ENCODE measurements at places on chromosomes 2 and 18.

DNA sequence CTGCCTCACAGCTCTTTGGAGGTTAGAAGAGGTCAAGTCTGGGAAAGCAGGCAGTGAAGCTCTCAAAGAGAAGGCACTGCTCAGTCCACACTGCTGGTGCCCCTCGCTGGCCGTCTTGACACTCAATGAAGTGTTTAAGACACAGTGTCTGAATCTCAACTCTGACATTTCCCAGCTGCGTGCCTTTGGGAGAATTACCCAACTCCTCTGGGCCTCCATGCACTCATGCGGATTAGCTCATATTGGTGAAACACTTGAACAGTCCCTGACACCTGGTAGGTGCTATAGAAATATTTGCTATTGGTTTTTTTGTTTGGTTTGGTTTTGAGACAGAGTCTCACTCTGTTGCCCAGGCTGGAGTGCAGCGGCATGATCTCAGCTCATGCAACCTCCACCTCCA, 281.0 kb downstream of the SRBD1 start:
- no peak for DNase-seq

- DNase-seq, result no peak
These were observed 192.3 kb downstream of the UBE2E3 start for GRCh38 chr2:181172676-181173075.

DNA sequence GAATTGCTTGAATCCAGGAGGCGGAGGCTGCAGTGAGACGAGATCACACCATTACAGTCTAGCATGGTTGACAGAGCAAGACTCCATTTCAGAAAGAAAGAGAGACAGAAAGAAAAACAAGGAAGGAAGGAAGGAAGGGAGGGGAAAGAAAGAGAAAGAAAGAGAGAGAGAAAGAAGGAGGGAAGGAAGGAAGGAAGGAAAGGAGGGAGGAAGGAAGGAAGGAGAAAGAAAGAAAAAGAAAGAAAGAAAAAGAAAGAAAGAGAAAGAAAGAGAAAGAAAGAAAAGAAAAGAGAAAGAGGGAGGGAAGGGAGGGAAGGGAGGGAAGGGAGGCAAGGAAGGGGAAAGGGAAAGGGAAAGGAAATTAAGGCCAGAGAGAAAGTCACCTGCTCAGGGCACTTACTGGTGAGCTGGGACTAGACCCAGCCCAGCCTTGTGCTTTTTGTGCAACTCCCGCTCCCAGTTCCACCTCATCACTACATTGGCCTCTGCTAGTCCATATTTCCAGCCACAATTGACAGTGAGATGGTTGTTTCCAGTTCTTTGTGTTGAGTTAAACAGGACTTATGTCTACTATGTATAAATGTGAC, 35.7 kb downstream of the MOGAT1 start:
- no peak for DNase-seq

DNA sequence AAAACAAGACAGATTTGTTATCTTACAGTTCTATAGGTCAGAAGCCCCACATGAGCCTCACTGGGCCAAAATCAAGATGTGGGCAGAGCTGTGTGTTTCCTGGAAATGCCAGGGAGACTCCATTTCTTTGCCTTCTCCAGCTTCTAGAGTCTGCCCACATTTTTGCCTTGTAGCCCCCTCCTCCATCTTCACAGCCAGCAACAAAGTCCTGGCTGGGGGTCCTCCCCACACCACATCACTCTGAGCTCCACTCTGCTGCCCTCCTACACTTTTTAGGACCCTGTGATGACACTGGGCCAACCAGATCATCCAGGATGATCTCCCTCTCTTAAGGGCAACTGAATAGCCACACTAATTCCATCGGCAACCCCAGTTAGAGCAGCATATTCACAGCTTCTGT, 34.3 kb downstream of the ASB1 start:
- no peak for DNase-seq

DNA sequence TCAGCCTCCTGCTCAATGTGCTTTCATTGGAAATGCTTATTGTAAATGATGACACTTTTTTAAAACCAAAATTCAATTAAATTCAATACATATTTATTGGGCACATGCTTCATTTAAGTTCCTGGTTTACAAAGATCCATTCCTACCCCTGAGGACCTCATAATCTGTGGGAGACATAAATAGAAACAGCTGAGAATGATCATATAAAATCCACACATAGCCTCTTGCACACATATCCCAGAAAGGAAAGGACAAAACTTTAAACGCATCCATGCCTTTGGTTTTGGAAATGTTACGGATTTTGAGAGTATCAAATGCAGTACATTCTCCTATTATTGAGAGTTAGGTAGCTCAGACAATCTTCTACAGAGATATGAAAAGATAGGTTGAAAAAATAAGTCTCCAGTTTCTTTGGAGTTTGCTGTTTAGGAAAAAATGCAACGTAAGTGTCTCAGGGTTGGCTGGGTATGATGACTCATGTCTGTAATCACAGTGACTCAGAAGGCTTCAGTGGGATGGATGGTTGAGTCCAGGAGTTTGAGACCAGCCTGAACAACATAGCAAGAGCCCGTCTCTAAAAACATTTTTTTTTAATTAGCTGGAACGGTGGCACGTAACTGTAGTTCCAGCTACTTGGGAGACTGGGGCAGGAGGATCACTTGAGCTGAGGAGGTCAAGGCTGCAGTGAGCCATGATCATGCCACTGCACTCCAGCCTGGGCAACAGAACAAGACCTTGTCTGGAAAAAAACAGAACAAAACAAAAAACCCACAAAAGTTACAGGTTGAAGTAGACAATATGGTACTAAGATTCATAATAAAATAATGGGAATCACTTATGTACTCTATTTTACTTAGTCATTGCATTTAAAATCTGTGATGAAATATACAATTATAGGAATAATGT, 3.9 kb upstream of the PRELID3A start:
- no peak for DNase-seq

DNA sequence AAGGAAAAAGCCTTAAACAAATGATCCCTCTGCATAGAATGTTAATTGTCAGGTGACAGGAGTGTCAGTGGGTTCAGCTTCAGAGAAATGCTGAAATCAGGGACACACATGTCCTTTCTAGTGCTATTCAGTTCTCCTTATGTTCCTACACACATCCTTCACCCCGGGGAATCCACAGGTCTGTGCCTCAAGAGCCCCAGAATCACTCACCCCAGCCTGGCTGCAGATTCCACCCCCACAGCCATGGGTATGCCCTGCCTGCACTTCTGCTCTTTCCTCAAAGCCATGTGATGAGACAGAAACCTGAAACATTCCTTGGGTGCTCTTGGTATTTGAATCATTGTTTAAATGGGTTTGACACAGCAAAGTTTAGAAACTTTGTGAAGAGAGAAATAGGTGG, 27.4 kb upstream of the FZD7 start:
- DNase-seq, result no peak

DNA sequence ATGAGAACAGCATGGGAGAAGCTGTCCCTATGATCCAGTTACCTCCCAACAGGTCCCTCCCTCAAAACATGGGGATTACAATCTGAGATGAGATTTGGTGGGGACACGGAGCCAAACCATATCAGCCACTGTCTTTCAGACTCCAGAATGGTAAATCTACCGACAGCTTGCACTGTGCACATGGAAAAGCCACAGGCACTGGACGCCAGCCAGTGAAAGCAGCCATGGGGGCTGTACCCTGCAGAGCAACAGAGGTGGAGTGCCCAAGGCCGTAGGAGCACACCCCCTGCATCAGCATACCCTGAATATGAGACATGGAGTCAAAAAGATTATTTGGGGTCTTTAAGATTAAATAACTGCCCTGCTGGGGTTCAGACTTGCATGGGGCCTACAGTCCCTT, 218.4 kb downstream of the PDE1A start:
- no peak for DNase-seq

DNA sequence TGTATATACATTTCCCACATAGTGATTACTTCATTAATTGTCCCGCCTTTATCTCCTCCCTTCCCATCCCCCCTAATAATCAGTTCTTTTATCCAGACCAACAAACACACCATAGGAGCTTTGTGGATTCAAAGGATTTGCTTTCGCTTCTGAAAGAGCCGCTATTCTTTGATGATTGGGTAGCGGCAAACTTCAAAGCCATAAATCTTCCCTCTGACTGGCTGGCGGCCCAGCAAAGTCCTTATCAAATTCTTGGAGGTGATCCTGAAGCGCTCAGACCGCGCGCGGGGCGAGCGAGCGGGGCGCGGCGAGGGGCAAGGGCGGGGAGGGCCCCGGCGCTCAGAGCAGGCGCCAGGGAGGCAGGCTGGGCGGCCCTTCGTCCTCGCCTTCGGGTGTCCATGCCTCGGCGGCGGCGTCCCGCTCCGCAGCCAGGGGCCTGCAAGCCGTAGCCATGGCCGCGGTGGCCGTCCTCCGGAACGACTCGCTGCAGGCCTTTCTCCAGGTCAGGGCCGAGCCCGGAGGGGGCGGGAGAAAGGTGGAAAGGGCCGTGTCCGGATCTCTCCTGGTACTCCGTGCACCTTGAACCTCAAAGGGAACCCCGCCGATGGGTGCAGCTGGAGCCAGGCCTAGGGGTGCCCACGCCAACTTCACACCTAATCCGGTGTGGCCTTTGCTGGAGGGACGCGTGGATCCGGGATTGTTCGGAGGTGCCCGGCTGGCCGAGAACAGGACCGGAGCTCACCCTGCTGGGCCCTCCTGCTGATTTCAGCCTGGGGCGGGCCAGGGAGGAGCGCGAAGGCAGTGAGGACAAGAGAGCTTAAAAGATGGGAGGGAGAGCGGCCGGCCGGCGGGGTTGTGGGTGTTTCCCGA, at the start of gene SP5:
Gene SP5, plus strand, starts transcription at position 276 of the 870 bp plus-strand sequence. Its CDS starts 176 bp downstream, at position 452.
- DNase-seq, result peak; percentile 55

DNA sequence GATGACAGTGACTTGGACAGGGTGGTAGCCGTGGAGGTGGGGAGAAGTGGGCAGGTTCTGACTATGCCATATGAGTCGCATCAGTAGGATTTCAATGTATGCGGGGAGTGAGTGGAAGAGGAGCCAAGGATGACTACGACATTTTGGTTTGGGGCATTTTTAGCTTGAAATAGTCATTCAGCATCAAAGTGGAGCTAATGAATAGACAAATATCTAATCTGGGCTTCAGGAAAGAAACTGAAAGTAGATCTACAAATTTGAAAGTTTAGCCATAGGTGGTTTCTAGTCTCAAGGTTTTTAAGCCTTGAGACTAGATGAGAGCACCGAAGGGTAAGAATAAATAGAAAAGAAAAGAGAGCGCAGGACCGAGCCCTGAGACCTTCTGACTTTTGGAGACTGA, 58.3 kb downstream of the FEZ2 start:
- no peak for DNase-seq

- DNase-seq, result no peak
These were observed 27.3 kb downstream of the CYB5A start for GRCh38 chr18:74264303-74265020.

- DNase-seq, result peak; percentile 80
These were observed 42.1 kb upstream of the TAF1B start for GRCh38 chr2:9800975-9801726.

DNA sequence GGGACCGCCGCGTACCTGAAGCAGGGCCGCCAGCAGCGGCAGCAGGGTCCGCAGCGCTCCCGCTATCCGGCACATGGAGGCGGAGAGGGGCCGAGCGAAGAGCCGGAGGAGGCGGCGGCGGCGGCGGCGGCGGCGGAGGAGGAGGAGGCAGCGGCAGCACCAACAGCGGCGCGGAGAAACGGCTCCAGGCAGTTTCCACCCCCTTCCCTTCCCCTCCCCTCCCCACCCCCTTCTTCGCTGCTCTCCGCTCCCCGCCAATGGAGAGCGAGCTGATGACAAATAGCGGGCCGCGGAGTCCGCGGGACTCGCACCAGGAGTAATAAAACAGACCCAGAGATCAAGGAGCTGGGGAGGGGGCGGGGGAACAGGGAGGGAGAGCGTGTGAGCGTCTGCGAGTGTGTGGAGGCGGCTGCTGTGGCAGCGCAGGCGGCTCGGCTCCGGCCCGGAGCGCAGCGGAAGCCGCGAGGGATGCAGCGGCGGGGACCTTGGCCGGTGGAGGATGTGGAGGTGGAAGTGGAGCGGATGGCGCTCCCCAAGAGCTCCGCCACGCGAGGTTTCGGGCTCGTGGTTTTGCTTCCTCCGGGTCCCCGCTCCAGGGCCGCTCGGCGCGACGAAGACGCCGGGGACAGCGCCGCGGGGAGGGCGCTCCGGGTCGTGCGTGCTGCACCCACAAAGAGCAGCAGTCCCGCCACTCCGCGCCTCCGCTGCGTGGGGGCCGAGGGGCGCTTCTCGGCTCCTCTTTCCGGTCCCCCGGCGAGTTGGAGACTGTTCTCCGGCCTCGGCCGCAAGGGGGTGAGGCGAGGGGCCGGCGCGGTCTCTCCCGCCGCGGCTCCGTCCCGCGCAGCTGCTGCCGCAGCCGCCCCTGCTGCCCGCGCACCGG, at the start of gene CDH2:
Gene CDH2, minus strand, starts transcription at position 183 of the 880 bp plus-strand sequence. Its CDS starts 108 bp downstream, at position 75.
- no peak for DNase-seq

GRCh38 chr2:6474161-6475140, 391.3 kb downstream of the CMPK2 start:
- DNase-seq, result no peak

GRCh38 chr2:119339562-119339923, 27.1 kb downstream of the C2orf76 start:
- no peak for DNase-seq

- DNase-seq, result no peak
These were observed 2.6 kb upstream of the STON1 start for GRCh38 chr2:48527226-48527885.

GRCh38 chr2:226790011-226790410, 9.6 kb downstream of the IRS1 start:
- no peak for DNase-seq
